ENCODE measurements at places on chromosomes 6 and 20.

DNA sequence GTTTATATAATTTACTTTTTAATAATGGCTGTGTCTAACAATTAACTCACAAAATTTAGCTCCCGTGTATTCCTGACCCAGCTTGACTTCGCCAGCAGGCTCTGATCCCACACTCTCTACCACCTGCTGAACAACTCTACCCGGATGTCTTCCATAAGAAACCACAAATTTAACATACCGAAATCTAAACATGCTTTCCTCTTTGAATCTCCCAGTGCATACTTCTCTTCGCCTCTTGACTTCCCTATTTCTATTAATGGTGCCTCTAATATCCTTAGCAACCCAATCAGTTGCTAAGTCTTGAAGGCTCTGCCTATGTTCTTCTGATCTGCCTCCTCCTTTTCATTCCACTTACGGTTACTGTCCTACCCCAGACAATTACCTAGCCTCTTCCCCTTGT, 4.6 kb upstream of the MYB start:
- no peak for DNase-seq

DNA sequence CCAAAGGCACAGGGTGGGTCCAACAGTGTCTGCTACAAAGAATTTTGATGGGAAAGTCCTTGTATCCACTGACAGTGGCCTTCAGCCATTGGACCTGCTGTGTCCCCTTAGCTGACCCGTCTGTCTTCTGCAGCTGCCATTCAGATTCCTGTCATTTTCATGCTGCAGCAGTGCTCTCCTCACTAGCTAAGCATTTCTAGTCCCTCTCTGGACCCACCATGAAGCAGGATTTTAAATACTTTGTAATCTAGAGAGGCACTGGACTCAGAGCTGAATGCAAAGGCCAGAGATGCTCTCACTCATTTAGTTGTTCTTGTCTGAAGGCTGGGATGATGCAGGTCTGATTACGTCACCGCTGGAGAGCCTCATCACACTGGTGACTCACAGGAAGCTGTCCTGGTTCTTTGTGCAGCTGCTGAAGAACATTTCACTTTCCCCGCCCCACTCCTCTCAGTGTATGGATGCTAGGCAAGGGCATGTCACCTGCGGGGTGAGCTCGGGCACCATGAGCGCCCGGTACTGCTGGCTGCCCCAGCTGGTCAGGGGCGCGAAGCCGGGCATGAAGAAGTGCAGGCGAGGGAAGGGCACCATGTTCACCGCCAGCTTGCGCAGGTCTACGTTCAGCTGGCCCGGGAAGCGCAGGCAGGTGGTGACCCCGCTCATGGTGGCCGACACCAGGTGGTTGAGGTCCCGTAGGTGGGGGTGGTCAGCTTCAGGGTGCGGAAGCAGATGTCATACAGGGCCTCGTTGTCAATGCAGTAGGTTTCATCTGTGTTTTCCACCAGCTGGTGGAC, 19.4 kb upstream of the TUBB2A start:
- DNase-seq, result no peak

DNA sequence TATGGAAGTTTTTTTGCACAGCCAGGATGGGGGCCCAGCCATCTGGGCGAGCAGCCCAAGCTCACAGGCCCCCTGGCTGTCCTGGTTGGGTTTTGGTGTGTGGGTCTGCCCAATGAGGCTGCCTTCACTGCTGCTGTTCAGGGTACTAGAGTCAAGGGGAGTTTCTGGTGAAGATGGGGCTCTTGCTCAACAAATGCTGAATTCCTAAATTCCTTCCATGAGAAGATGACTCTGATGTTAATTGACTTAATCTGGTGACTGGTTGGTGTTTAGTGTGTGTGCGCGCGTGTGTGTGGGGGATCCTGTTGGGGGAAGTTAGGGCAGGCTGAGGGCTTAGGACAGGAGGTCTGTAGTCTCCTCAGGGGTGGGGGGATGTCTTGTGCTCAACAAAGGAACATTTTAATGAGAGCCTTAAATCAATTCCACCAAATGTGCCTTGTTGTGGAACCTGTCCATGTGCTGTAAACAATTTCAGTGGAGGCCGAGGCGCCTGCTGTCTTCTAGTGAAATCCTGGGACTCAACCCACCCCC, 1.9 kb downstream of the PTK7 start:
- DNase-seq, result no peak

DNA sequence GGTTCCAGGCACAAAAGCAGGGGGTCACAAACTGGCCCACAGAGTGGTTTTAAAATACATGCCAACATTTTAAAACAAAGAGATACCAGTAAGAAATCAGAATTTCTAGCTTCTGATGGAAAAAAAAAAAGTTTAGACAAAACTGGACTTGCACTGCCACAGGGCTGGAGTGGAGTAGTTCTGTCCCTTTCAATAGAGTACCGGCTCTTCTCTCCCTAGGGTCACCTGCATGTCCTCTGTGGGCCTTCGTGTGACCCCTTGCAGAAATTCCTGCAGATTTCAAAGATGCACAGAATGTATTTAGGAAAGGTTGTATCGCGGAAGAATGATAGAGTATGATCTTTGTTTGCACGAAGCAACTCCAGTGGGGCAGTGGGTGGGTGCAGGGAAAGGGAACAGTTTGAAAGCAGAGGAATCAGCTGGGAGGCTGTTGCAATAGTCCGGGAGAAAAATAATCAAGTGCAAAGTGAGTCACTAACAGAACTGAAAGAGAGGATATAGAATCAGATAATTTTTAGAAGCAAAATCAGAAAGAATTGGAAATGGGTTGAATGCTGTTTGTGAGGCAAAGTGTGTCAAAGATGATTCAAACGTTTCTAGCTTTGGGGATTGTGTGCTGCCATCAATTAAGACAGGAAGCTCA, 97.3 kb upstream of the STXBP5 start:
- DNase-seq, result no peak

- no peak for DNase-seq
Observed at GRCh38 chr6:22569281-22570184, at the start of gene HDGFL1. Gene HDGFL1 (plus strand): TSS chr6:22569566. CDS start chr6:22569576, 10 bp downstream.

DNA sequence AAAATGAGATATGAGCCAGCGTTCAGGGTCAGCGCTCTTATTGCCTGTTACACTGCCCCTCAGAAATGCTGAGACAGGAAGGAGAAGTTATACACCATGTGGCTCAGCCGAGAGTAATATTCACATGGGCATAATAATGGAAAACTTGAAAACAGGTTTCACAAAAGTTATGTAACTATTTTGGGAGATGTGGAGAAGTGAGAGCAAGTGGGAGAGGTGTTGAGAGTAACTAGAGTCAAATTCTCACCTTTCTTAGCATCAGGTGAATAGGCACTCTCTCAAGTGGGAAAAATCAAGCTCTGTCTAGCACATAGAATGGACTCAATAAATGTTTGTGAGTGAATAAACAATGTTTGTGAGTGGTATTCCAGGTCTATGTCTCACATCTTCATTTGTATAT, 94.5 kb downstream of the TBX18 start:
- DNase-seq, result no peak

- DNase-seq, result no peak
Observed at GRCh38 chr6:122337645-122338044, 61.8 kb upstream of the HSF2 start.

DNA sequence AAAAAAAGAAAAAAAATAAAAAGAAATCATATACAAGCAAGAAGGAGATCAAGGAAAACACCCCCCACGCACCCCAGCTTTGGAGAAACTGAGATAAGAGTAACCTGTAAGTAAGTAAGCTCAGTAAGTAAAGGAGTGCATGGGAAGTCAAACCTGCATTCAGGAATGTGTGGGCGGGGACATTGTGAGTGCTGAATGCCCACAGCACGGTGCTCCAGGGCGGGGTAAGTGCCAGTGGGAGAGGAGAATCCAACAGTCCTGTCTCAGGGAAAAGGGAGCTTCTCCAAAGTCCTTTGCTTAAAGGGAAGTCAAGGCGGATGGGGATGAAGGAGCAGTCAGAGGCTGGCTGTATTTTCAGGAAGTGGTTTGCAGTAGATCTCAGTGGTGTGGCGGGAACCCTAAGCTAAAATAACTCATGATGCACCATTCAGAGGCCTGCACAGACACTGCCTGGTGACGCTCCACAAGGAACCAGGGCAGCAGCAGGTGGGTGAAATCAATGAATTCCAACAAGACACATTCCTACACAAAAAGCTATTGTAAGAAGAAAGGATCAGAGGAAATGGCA, 368.0 kb downstream of the QKI start:
- DNase-seq, result no peak

- peak; percentile 71 for DNase-seq
Observed at GRCh38 chr20:17569616-17570346, at the start of gene DSTN. Gene DSTN (plus strand): TSS chr20:17570075. CDS start chr20:17570209, 134 bp downstream.

GRCh38 chr20:11267131-11267761, 593.4 kb upstream of the JAG1 start:
- DNase-seq, result no peak

- DNase-seq, result no peak
Observed at GRCh38 chr20:14512839-14513238, 175.4 kb upstream of the FLRT3 start.

DNA sequence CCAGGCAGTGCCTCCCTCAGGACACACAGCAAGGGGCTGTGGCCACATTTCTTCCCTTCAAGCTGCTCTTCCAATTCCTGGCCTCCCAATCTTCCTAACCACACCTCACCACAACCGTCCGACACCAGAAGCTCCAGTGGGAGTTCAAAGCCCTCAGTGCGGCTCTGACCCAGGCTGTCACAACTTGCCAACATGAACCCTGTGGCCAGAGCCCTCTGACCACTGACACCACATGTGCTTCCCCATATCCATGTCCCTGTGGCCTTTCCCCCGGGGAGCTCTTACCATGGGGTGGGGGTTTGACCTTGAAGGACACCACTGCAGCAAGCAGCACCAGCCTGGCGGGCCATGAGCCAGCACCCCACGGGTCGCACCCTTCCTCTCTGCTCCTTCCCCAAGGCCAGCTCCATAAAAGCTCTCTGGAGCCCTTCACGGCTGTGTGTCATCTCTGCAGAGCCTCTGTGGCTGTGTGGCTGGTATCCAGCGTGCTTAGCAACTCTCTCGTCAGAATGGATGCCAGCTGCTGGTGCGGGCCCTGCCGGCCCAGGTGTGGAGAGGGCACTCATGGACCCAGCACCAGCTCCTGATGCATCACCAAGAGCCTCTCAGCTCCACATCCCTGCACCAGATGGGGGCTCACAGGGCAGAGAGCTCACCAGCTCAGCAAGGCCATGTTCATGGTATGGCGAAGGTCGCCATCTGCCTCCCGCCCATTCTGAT, 106.1 kb downstream of the PSMB1 start:
- DNase-seq, result no peak

DNA sequence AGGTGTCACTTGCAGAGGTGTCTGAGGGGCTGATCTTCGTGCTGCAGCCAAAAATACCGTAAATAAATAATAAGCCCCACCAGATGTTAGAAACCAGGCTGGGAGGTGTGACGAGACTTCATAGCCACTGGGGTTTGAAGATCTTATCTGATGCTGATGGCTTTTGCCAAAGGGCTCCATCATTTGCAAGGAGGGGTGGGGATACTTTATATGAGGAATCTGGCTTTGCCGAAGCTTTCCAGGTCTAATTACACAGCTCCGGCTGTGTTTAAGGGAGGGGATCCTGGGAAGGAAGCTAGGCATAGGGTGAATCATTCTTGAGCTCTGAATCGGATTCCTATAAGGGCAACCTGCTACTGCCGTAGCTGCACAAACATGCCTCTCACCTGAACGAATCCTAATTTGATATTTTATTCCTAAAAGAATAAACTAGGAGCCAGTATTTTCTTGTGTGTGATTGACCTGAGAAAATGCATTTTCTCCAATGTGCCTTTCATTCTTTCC, 249.6 kb downstream of the SOD2 start:
- DNase-seq, result no peak

DNA sequence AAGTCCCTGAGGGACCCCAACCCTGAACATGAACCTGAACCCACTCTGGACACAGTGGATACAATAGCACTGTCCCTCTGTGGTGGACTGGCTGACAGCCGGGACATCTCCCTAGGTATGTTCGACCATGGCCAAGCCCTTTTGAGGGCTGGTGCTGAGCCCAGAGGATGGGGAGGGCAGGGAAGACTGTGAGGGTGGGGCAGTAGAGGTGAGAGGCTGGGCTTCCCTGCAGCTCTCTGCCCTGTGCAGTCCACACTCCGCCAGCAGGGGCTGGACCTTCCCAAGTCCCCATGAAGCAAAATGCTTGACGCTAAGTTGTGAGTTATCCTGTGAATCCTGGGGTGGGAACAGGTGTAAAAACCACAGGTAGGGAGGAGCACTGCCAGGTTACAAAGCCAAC, 11.5 kb downstream of the LPIN3 start:
- DNase-seq, result no peak

All from NCI-H1417 treated with DMSO at 0.1 percent for 48 hours (cell line).